ENCODE measurements at places on chromosomes 2 and 18.

DNA sequence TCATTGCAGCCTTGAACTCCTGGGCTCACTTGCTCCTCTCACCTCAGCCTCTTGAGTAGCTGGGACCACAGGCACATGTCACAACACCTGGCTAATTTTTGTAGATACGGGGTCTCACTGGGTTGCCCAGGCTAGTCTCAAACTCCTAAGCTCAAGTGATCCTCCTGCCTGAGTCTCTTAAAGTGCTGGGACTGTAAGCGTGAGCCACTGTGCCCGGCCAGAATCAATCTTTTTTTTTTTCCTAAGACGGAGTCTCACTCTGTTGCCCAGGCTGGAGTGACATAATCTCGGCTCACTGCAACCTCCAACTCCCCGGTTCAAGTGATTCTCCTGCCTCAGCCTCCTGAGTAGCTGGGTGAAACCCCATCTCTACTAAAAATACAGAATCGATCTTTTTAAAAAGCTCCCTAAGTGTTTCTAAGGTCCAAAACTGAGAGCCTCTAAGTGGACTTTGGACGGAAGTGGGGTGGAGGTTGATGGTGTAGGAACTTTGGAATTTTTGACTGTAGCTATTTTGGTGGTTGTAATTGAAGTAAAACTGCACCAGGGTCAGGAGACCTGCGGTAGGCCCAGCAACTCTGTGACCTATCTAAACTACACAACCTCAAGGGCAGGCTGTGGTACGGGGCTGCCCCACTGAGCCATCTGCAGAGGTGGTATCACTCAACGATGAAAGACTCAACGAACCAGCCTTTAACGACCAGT is 82.9 kb downstream of the POLR1A start:
- no peak for DNase-seq

DNA sequence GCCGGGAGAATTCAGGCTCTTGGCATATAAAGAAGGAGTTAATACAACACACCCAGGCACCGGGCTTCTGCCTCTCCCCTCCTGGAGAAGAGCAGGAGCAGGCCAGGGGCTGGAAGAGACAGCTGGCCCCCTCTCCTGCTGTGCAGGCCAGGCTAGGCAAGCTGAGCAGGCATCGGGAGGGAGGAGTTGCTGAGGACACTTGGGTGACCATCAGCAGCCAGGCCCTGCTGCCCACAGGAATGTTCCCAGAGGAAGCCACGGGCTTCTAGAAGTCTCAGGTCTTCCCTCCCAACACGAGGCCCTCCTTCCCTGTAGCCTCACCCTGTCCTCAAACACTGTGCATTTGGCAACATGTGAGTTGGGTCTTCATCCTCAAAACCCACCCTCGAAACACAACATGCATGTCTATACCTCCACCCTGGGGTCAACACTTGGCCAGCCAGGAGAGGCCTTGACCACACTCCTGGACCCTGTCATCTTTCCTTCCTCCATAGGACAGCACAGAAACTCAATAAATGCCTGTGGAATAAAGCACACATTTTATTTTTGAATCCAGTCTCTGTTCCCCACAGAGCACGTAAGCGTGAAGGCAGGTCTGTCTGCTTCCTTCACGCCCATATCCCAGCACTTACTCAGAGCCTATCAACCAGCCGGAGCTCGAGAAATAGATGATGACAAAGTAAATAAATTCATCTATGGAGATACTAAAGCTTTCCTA is 433.8 kb upstream of the ID2 start:
- DNase-seq, result no peak

DNA sequence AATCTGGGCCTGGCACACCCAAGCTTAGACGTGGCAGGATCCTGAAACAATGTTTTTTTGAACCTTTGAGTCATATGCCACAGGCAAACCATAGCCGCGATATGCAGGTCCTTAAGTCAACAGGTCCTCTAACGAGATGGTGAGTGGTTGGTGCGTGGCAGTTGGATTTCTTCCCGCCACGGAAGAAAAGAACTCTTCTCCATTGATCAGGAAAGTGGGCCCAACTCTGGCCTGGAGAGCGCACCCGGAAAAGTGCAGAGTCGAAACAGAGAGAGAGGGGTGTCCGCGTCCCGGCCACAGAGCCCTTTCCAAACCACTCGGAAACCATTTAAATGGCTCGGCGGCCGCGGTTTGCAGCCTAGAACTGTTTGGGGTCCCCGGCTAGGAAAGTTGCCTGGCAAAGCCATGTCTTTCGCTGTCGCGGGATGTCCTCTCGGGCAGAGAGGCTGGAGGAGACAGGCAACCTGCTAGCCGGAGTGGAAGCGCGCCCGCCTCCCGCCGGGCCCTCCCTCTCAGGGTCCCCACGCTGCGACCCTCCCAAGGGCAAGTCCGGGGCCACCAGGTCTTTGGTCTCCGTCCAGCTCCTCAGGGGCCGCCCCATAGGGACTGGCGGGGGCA is 777 bp downstream of the GALNT3 start:
- DNase-seq, result no peak

GRCh38 chr2:31075431-31075830 is 62.8 kb downstream of the GALNT14 start:
- no peak for DNase-seq

DNA sequence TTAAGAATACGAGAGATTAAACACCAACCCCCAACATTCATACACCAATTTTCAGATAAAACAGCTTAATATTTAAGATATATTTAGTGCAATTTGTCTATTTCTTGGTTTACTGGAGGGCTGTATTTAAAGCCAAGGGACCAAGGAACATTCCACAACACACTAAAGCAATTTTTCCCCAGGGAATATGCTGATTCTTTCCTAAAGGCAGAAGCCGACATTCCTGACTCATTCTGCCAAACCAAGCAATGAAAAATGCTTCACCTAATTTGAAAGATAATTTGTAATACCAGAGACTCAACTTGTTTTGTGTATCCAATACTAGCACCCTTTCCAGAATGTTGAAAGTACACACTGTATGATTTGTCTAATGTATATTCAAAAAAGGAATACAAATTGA is 1267.6 kb upstream of the PIK3C3 start:
- DNase-seq, result no peak

DNA sequence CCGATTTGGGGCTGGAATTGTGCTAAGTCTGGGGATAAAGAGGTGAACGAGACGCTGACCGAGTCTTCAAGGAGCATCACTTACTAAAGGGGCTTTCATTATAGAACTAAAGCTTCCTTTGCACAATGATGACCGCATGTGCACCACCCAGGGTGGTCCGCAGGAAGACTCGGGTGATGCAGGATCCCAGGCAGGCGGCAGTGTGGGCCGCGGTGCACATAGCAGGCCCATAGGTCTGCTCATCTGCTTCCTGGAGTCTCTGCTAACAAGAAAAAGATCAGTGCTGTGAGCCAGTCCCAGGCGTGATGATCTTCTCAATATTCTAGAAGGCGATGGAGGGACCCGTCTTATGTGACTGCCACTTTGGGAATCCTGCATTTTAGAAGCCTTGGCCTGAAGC is 122.8 kb downstream of the PXDN start:
- DNase-seq, result no peak

DNA sequence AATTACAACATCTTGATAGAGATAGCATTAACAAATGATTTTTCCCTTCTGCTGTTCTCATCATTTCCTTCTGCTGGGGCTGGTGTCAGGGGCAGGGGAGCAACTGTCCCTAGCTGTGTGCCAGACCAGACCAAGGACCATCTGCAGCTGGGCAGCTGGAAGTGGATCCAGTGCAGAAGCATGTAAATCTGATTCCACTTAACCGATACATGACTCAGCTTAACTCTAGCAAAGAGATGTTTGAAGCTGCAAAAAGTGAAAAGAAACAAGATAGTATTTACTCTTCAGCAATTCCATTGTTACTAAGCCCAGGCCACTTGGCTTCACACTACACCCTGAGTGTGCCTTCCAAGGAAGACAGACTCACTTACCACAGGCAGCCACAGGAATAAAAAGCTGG is 151.1 kb downstream of the GALNT1 start:
- DNase-seq, result no peak

DNA sequence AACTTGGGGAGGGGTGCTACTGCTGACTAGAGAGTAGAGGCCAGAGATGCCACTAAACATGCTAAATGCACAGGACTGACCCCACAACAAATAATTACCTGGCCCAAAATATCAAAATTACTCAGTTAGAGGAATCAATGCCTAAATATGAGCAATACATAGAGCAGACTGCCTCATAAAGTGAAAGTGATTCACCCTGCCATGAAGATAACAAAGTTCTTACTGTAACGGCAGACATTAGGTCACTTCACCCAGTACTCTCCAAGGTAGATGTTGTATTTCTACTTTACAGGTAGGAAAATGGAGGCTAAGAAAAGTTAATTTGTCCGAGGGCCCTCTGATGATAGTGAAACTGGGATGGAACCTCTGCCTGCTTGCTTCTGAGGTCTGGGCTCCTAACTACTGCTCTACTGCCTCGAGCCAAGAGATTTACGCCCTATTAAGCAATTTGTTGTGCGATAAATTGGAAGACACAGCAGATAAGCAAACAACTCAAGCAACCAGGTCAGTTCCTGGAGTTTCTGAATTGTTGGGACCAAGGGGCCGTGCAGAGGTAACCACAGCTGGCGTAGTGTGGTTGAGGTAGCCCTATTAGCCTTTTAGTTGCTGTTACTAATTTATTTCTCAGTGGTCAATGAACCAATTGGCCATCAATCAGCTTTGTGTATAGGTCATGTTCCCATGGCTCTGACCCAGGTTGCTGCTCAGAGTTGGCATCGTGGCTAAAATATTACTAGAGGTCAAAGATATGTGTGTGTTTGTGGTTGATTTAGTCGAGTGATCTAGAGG is 4.8 kb downstream of the DHRS9 start:
- DNase-seq, result no peak

DNA sequence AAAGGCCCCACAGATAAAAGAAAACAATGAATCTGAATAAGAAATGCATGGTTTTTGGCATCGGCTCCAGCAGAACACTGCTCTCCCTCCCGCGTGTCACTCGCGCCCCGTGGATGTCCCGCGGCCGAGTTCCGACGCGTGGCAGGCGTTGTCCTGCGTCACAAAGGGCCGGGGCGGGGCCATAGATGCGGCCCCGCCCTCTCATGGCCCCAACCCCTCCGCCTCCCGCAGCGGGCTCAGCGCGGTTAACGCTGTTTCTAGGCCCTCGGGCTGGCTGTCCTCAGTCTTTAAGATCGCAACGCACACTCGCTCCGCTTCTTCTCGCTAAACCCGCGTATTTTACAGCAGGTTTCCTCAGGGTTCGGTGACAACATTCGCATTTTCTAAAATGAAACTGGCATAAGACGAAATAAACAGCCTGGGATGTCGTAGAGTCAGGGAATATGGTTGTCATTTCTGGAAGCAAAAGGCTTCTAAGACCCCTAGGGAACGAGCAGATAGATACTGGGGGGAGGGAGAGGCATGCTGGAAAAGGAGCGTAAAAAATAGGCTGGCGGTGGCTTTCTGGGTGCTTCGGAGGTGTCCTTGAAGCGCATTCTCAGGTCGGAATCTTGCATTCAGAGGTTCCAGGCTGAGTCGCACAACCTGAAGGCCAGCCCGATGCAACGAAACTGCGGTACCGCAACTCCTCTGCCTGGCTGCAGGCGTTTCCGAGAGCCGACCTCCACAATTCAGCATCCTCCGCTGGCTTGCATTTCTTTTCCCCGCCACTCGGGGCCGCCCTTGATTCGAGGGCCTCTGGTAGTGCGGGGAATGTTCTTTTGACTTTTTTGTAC is at the start of gene FKBP7:
Gene FKBP7, minus strand, starts transcription at position 162 of the 836 bp plus-strand sequence. Its CDS starts 101 bp downstream, at position 61.
- peak; percentile 90 for DNase-seq

- no peak for DNase-seq
These were observed 56.5 kb downstream of the TET3 start for GRCh38 chr2:74041182-74041581.

- DNase-seq, result no peak
These were observed 13.0 kb upstream of the LAPTM4A start for GRCh38 chr2:20064421-20064820.

DNA sequence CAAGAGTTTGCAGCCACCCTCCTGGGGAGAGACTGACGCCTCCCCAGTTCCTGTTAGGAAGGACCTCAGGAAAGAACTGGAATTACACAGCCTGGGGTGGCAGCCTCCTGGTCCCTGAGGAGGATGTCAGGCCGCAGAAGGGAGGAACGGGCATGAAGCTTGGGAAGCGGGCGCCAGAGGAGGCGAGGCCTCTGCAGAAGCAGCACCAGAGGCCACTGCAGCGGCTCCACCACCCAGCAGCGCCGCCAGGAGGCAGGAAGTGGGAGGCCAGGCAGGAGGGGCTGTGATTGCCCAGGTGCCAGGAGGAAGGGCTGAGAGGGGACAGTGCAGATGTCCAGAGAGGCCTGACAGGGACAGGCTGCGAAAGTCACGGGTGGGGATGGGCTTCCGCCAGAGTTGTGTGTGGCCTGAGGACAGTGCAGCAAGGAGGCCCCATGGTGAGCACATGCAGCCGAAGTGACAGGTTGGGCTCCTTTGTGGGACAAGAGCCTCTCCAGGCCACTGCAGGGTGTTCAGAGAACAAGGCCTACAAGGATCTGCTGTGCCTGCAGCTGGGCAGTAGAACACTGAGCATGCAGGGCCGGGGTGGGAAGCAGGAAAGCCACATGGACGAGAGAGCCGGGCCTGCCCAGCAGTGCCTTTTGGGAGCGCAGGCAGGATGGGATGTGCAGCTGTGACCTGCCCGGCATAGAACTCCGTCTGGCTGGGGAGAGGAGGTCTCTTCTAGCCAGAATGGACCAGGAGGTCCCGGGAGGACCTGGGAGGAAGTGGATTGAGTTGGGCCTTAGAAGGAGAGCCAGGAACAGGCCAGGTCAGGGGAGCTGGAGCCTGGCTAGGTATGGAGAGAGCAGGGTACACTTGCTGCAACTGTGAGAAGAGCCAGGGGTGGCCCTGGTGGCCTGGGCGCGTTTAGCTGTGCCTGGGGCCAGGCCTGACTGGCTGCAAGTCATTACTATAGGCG is 39.1 kb upstream of the ALPP start:
- DNase-seq, result no peak

- DNase-seq, result no peak
These were observed 60.3 kb upstream of the HPCAL1 start for GRCh38 chr2:10242451-10242850.

GRCh38 chr2:175366815-175367214 is 185.3 kb upstream of the ATP5MC3 start:
- DNase-seq, result peak; percentile 86

GRCh38 chr18:80232710-80233109 is 14.6 kb downstream of the PARD6G start:
- no peak for DNase-seq
